ENCODE measurements at places on chromosomes 3 and 15. TPM values are rescaled to one million over a fixed set of nuclear protein-coding genes. Genes with fewer than 3 reads are reported as not detected.

DNA sequence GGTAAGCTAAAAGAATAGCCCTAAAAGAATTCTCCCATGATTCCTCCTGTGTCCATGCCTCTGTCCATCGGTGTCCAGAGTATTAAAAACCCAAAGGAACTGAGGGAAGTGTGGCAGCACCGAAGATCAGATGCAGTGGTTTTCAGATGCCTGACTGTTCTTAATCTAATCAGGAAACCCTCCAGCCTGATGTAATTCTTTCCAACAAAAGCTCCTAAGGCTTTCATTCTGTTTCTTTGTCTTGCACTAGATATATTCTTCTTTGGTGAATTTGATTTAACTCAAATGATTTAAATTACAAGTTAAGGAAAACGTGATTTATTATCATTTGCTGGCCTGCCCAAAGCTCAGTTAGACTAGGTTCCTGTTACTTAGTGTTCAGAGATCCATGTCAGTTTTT is 71.2 kb downstream of the ARHGAP31 start:
- DNase-seq: no peak

- peak; percentile 38 for DNase-seq
These were observed 42.1 kb downstream of the PPCDC start for GRCh38 chr15:75065467-75065850.

DNA sequence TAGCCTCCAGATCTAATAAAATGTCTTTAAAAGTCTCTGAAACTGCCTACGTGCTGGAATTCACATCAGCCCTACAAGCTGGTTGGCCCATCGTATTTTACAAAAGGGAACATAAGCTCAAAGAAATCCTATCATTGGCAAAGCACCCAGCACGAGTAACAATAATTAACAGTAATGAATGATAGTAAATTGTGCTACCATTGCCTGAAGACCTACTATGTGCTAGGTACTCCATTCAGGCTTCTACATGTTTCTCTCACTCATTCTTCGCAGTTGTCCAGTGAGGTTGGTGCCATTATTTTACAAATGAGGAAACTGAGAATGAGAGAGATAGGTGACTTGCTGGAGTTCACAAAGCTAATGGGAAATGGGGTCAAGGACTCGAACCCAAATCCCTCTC is 7.1 kb upstream of the EPHB3 start:
- DNase-seq: no peak

TNFSF10 gene
- 45.3 TPM for total RNA-seq

- no peak for DNase-seq
These were observed 175.8 kb upstream of the ATP11B start for GRCh38 chr3:182617500-182617899.

DNA sequence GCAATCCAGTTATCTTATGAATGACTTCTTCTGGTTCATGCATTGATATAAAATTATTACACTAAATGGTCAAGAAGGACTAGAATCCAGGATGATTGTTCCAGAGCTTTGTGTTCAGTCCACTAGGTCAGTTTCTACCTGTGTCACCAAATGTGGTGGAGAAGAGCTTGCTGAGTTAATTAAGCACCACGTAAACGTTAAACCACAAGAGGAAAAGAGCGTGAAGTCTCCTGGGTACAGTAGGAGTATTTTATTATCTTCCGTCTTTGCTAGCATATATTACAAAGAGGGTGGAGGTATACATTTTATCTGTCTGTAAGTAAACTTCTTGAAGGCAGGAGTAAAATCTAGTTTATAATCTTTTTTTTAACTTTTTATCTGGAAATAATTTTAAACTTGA is 23.5 kb downstream of the CHP1 start:
- DNase-seq: no peak

CFAP91 gene
- total RNA-seq: 0.55 TPM

DNA sequence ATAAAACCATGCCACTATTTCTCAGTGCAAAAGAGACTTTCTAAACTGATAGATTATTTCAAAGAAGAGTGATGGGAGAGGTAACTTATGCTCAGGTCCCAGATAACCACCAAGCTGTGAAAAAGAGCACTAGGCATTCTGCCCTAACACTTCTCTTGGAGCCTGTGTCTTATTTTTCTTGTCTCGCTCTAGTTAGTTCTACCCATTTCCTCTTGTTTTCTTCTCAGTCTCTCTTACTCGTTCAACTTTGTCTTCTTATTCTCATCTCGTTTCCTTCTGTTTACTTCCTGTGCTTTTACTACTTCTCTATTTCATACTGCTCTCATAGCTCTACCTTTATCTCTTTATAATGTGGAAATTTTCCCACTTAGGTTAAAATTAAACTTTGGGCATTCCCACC is 91.8 kb upstream of the CGNL1 start:
- no peak for DNase-seq

DNA sequence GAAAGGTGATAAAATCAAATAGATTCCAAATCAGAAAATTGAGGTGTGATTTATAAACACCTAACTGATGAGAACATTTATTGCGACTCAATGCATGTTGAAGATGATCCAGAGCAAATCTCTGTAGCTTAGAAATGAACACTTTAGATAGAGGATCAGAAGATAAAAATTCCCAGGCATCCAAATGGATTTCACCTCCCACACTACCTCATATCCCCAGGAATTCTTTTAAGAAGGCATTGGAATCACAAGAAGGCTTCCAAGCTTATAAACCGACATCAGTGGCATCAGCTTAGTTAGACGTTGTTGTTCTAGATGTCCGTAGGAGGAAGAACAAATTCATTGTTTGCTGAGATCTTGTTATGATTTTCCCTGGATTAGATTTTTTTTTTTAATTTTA is 154.4 kb downstream of the EBLN2 start:
- no peak for DNase-seq

- no peak for DNase-seq
These were observed 911.6 kb upstream of the ARPP21 start for GRCh38 chr3:34727700-34728099.

GRCh38 chr3:142209655-142210054 is 15.7 kb downstream of the GK5 start:
- DNase-seq: no peak

DNA sequence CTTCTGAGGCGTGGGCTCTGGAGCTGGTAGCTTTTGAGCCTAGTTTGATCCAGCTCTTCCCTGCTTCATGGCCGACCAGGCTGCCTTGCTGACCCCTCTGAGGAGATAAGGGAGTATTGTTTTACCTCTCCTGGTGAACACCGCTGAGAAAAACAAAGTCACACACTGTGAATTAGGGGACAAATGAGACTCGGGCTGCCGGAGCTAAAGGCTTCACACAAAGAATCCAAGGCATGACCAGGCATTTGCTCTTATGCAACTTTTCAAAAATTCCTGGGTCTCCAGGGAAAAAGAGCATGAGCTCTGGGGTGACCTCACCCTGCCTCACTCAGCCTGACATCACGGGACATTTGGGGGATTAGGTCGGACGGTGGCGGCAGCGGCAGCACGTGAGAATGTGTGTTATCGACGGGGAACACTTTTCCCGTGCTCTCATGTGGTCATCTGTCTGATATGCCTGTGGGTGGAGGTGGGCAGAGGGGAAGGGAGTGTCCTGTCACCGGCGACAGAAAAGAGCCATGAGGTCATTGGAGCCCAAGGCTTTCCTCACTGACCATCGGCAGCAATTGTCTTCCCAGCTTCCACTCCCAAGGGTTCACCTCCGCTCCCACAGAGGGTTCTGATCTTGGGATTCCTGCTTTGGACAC is 61.0 kb downstream of the TMEM44 start:
- DNase-seq: no peak

- DNase-seq: no peak
These were observed 62.6 kb downstream of the DUT start for GRCh38 chr15:48393645-48394506.

KCNMB3 gene
- 1.7 TPM for total RNA-seq

DNA sequence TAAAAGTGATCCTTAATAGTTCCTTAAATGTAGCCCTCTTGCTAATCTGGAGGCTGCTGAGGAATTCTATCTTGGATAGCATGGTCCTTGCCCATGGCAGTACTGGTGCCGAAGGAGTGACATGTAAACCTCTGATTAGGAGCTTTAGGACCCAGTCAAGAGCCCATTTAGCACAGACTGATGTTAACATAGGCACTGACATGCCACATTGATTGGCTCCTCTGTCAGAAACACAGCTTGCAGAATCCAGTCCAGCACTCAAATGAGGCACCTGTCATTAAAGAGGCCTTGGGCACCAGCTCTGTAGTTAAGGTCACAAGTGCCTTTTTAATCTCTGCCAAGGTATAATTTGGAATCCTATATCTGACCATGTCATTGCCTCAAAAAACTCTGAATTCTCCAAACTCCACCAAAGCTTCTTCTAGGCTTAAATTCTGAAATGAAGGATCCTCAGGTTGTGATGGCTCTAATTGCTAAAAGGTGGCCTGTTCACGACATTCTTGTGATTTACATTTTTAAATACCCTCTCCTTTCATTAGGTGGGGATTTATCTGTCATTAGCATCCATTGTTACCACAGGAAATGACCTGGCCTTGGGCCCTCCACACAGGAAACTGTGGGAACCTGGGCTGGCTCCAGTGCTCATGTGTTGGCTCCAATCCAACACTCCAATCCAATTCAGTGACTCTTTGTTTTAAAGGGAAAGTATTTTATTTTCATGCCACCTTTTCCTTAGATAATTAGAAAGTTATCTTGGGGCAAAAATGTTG is 57.3 kb upstream of the RNF7 start:
- no peak for DNase-seq

CPA3 gene
- 0.25 TPM for total RNA-seq

DNA sequence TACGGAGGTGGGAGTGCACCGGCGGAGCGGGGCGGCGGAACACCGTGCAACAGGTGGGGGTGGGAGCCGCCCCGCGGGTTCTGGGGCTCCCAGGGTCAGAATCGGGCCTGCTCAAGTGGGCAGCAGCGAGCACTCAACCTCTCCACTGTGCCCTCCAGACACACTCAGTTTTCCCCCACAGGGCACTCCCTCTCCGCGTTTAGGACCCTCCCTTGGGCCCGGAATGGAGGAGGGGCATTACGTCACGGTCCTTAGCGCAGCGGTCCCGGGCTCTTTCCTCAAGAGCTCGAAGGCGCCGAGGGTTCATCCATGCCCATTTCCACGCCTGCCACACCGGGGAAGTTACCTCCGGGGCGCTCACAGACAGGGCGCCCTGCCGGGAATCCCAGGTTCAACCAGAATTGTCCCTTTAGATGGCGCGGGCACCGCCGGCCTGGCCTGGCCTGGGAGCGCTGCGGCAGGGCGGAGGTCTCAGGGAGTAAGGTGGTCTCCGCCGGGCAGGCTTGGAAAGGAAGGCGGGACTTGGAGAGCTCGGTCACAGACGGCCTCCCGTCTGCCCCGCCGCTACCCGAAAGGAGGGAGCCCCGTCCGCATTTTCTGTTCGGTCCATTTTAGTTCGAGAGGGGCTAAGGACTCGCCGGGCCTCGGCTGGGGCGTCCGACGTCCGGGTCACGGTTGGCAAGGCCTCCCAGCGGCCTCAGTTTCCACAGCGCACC is 5.1 kb downstream of the RNU6-1 start:
- DNase-seq: no peak

DNASE1L3 gene
- total RNA-seq: 33.0 TPM

TMEM40 gene
- total RNA-seq: 0.65 TPM

GRCh38 chr3:146498002-146498736 is 28.8 kb upstream of the PLSCR2 start:
- DNase-seq: no peak

GRCh38 chr3:58236527-58237237 is 910 bp upstream of the ABHD6 start:
- no peak for DNase-seq

- no peak for DNase-seq
These were observed 236.6 kb downstream of the KCNH8 start for GRCh38 chr3:19384868-19385267.

SERPINI2 gene
- 0.15 TPM for total RNA-seq

DNA sequence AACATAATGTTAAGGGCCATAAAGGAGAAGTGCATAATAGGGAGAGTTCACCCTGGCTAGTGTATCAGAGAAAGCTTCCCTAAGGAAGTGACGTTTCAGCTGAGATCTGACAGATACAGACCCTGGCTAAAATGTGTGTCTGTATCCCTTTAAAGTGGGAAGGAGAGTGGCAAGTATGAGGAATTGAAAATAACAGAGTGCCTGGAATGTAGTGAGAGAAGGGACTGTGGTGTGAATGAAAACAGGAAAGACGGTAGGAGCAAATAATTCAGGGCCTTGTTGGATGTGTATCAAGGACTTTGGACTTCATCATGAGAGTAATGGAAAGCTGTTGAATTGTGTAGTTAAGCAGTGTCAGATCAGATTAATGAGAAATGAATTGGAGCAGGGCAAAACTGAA is 30.5 kb downstream of the NEO1 start:
- no peak for DNase-seq

- no peak for DNase-seq
These were observed 50.6 kb downstream of the PFN2 start for GRCh38 chr3:149920119-149920518.

- DNase-seq: no peak
These were observed 25.6 kb downstream of the LYSMD4 start for GRCh38 chr15:99707473-99708270.

DNA sequence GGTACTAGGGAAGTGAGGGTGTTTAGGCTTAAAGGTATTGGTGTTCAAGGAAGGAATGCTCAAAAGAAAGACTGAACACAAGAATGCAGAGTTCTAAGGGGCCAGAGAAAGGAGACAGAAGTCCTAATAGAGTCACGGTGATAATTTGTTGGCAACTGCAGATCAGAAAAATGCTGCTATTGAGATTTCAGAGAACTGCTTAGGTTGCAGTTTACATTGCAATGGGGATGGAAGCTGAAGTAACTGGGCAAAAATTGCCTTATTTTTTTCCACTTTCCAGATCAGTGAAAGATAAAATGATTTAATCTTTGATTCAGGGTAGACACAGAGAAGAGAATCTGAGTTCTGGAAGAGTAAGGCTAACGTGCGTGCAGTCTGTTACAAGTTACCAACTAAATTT is 199.8 kb downstream of the SQOR start:
- no peak for DNase-seq

DNA sequence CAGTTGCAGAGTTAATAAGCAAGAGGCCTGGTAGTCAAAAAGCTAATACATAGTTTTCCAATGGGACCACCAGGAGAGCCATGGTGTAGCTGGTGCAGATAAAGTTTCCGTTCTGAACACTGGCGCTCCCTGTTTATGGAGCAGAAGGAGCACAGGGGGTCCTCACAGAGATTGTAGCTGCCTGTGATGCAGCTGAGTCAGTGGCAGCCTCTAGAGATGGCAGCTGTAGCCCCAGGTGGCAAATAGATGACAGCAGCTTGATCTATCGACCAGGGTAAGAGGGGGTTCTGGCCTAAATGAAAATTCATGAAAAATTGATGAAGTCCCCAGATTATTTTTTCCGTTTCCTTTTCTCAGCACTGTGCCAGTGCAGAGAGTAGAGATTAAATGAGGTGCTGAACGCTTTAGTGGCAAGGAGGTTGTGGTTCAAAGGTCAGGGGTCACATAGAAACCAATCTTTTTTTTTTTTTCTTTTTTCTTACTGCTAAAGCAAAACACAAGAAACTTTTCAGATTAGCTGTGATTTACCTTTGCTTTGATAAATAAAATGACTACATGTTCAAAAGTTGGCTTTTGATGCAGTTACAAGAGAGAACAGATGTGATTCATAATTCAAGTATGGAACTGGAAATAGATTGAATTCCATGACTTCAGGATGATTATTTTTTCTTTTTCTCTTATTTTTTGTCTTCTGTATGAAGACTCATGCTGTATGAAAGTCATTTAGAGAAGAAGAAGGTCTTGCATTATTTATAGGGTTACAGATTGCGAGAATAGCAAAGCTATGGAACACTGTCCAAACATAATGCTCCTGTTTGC is 63.3 kb downstream of the ROBO2 start:
- DNase-seq: no peak

Data from left lobe of liver (tissue), 2 donors.